Left ventricle myocardium inferior (tissue), 1 donor: ENCODE measurements at places on chromosomes 1 and 21. TPM values are rescaled to one million over a fixed set of nuclear protein-coding genes. Genes with fewer than 3 reads are reported as not detected.

GRCh38 chr1:99726818-99727217, 39.6 kb downstream of the FRRS1 start:
- DNase-seq = no peak

PRRC2C gene
- 45.8 TPM for total RNA-seq

DNA sequence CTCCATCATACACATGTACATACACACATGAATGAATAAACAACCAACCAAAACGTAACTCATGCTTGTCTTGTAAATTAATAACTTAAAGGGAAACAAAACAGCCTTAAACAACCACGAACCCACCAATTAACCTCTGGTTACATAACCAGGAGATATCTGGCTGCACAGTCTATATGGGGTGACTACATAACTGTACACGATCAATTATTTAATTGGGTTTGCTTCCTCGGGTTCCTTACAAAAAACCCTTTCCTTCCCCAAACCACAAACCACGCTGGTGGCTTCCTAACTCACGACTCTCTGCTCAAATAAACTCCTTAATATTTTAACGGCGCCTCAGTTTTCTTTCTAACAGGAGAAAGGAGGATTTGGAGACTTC, 744 bp downstream of the ZNF670 start:
- DNase-seq = no peak

F13B gene
- not detected for total RNA-seq

- no peak for DNase-seq
Measured at GRCh38 chr1:16387201-16388188, 20.5 kb downstream of the SZRD1 start.

DNA sequence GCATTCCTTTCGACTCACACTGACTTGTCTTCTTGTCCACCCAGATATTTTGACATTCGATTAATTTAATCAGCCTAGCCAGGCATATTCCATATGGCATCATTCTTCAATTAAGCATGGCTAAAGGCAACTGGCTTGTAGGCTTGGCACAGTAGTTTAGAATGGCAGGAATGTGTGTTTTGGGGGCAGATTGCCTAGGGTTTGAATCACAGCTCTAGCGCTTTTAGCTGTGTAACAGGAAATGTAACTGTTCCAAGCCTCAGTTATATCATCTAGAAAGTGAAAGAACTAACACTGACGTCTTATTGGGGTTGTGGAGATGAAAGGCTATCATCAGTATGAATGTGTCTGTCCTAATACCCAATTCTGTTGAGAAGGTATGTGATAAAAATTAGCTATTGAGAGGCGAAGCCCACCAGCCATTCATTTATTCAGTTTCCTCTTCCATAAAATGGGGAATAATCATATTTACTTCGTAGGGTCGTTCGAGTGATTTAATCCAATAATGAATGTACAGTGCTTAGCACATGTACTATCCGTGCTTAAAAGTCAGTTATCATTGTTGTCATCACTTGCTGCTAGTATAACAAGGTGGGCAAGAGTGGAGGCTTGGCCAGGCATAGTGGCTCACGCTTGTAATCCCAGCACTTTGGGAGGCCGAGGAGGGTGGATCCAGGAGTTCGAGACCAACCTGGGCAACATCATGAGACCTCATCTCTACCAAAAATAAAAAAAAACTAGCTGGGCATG, 41.6 kb upstream of the GRHL3 start:
- DNase-seq = no peak
